ENCODE measurements at places on chromosomes 1 and 21.
A peak's percentile ranks its signal among the peaks of the same experiment; 100 is the strongest.

DNA sequence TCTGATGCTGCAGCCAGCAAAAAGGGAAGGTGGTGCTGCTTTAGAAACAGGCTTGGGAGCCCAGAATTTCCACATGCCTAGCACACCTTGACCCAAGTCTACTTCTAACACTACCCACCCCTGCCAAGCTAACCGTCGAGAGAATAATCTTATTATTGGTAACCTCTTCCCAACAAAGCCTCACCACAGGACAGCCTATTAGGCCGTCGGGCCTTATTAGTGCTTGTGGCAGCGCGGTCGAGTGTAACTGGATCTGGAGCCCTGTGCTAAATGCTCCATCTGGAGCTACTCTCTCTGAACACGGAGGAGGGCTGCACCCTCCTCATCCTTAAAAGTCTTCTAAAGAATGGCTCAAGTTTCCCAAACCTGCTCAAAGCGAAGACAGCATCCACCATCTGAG, 165.5 kb upstream of the NFIA start:
- no peak for DNase-seq

GRCh38 chr1:23563003-23563402, 3.7 kb upstream of the ID3 start:
- no peak for DNase-seq

DNA sequence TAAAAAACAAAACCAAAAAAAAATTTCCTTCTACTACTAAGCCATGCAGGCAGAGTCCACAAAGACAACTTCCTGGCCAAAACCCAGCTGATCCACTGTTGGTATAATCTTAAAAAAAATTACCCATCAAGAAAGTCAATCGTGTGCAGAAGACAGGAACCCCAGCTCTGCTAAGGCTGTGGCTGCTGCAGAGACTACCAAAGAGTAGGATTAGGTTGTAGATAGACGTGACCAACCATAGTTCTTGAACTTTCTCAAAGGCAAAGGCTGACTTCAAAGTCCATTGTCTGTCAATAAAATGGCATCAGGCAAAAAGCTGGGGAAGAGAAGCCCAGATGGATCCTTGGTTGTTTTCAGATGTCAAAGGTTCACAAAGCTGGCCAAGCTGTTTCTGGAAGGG, 3.4 kb downstream of the PSMB4 start:
- DNase-seq, result no peak

DNA sequence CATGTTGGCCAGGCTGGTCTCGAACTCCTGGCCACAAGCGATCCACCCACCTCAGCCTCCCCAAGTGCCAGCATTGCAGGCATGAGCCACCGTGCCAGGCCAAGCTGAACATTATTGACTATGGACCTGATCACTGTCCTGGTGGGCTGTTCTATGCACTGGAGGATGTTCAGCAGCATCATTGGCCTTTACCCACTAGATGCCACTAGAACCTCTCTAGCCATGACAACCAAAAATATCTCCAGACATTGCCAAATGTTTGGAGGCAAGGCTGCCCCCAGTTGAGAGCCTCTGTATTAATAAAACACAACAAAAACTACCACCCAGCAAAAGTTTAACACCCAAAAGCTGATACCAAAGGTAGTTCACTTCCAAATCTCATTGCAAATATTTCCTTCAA, 110.8 kb upstream of the SOD1 start:
- no peak for DNase-seq

- DNase-seq, result peak; percentile 67
These were observed 205.4 kb downstream of the NFIA start for GRCh38 chr1:61287734-61288133.

GRCh38 chr21:31354604-31355443, 10.8 kb upstream of the TIAM1 start:
- DNase-seq, result no peak
